ENCODE measurements at places on chromosomes 11 and 22. TPM values are rescaled to one million over a fixed set of nuclear protein-coding genes. Genes with fewer than 3 reads are reported as not detected.

The RTN4R gene
- total RNA-seq: 7.0 TPM

The B4GALNT4 gene
- 6.1 TPM for total RNA-seq

The OR5D18 gene
- total RNA-seq: not detected

The CLDN5 gene
- not detected for total RNA-seq

The SULT4A1 gene
- 3.2 TPM for total RNA-seq

The PNPLA5 gene
- total RNA-seq: not detected

The MPZL3 gene
- 13.4 TPM for total RNA-seq

The PGA3 gene
- total RNA-seq: not detected

The APOBEC3B gene
- 66.5 TPM for total RNA-seq

The SIPA1 gene
- 65.6 TPM for total RNA-seq

The MCAT gene
- 35.5 TPM for total RNA-seq

The C22orf42 gene
- not detected for total RNA-seq

The SOX6 gene
- total RNA-seq: 4.6 TPM

The CCDC116 gene
- total RNA-seq: 0.63 TPM

The VPREB1 gene
- not detected for total RNA-seq

The HTR3B gene
- not detected for total RNA-seq

The MICALL1 gene
- 126 TPM for total RNA-seq

The WNT11 gene
- total RNA-seq: 3.2 TPM

The NXPE1 gene
- total RNA-seq: not detected

The SMIM35 gene
- not detected for total RNA-seq

The NRGN gene
- 6.8 TPM for total RNA-seq

The OR51I1 gene
- not detected for total RNA-seq

The MRGPRE gene
- total RNA-seq: not detected

The MUC2 gene
- 0.04 TPM for total RNA-seq

The SF3A1 gene
- total RNA-seq: 207 TPM

The FRMD8 gene
- 32.4 TPM for total RNA-seq

The RASSF7 gene
- 36.2 TPM for total RNA-seq

The ESAM gene
- 13.5 TPM for total RNA-seq

The IFT27 gene
- total RNA-seq: 84.2 TPM

The NRXN2 gene
- total RNA-seq: not detected

The PATE4 gene
- total RNA-seq: not detected

The ANO5 gene
- not detected for total RNA-seq

The ZBTB16 gene
- 0.25 TPM for total RNA-seq

The DTX4 gene
- total RNA-seq: 28.4 TPM
